Bronchial smooth muscle cell (primary cell): ENCODE measurements at places on chromosomes 13 and 19. TPM values are rescaled to one million over a fixed set of nuclear protein-coding genes. Genes with fewer than 3 reads are reported as not detected.

NFIX gene
- 95.4 and 122 TPM in 2 replicates for total RNA-seq

LHB gene
- not detected in 2 replicates for total RNA-seq

ZNF835 gene
- 0.09 TPM in 1 of 2 replicates, not detected in the other for total RNA-seq

SBNO2 gene
- 32.2 and 32.8 TPM in 2 replicates for total RNA-seq

MATK gene
- 0.16 TPM in 1 of 2 replicates, not detected in the other for total RNA-seq

SHD gene
- not detected in 2 replicates for total RNA-seq

ELOF1 gene
- 25.7 and 25.8 TPM in 2 replicates for total RNA-seq

ERICH4 gene
- not detected in 2 replicates for total RNA-seq

KLK1 gene
- not detected in 2 replicates for total RNA-seq

ZNF665 gene
- total RNA-seq: 5.4 and 5.9 TPM in 2 replicates

RNF17 gene
- total RNA-seq: not detected in 2 replicates

RFPL4AL1 gene
- total RNA-seq: not detected in 2 replicates

DAND5 gene
- total RNA-seq: not detected in 2 replicates

CYP4F8 gene
- under 0.01 TPM in 1 of 2 replicates, not detected in the other for total RNA-seq

TMEM150B gene
- not detected in 2 replicates for total RNA-seq

PRTN3 gene
- total RNA-seq: not detected in 2 replicates

PVR gene
- 13.9 and 14.7 TPM in 2 replicates for total RNA-seq

TBXA2R gene
- total RNA-seq: 1.1 and 1.5 TPM in 2 replicates

EDDM13 gene
- total RNA-seq: not detected in 2 replicates

GAPDHS gene
- total RNA-seq: not detected in 2 replicates

CEACAM8 gene
- total RNA-seq: not detected in 2 replicates

SCEL gene
- under 0.01 and 0.09 TPM in 2 replicates for total RNA-seq

FCAR gene
- total RNA-seq: not detected in 2 replicates

MCF2L gene
- 0.63 and 1.1 TPM in 2 replicates for total RNA-seq

DCT gene
- under 0.01 and 0.09 TPM in 2 replicates for total RNA-seq

ZNF112 gene
- total RNA-seq: 9.3 and 9.4 TPM in 2 replicates

RFXAP gene
- total RNA-seq: 1.3 TPM in 2 replicates

ZNF730 gene
- 0.52 and 0.63 TPM in 2 replicates for total RNA-seq

SEMA6B gene
- total RNA-seq: 0.09 and 0.32 TPM in 2 replicates

PSG7 gene
- not detected in 2 replicates for total RNA-seq

GNG7 gene
- total RNA-seq: 0.17 and 0.47 TPM in 2 replicates

PRKCSH gene
- 116 and 121 TPM in 2 replicates for total RNA-seq

NLRP4 gene
- total RNA-seq: not detected in 2 replicates

IFNL4 gene
- total RNA-seq: not detected in 2 replicates

AP1M2 gene
- not detected in 2 replicates for total RNA-seq

CKM gene
- not detected in 2 replicates for total RNA-seq

MCEMP1 gene
- total RNA-seq: not detected in 2 replicates

ATP4B gene
- not detected in 2 replicates for total RNA-seq

ZNF615 gene
- total RNA-seq: 10.6 and 16.7 TPM in 2 replicates

CGB8 gene
- total RNA-seq: not detected in 2 replicates

DPP9 gene
- 17.3 and 17.8 TPM in 2 replicates for total RNA-seq

GPC6 gene
- 111 and 144 TPM in 2 replicates for total RNA-seq

VSIG10L gene
- total RNA-seq: 0.32 and 0.43 TPM in 2 replicates

ZNF625 gene
- total RNA-seq: 6.7 and 8.8 TPM in 2 replicates

TSHZ3 gene
- total RNA-seq: 4.2 and 6.8 TPM in 2 replicates

URAD gene
- total RNA-seq: not detected in 2 replicates

YJU2 gene
- 12.9 and 16.4 TPM in 2 replicates for total RNA-seq

CSNK1A1L gene
- total RNA-seq: not detected in 2 replicates

KLK14 gene
- total RNA-seq: not detected in 2 replicates

YJEFN3 gene
- total RNA-seq: 0.17 and 0.32 TPM in 2 replicates

ETFB gene
- total RNA-seq: 405 and 442 TPM in 2 replicates

PGLYRP1 gene
- not detected in 2 replicates for total RNA-seq
